ENCODE measurements at places on chromosomes 5 and 9.

DNA sequence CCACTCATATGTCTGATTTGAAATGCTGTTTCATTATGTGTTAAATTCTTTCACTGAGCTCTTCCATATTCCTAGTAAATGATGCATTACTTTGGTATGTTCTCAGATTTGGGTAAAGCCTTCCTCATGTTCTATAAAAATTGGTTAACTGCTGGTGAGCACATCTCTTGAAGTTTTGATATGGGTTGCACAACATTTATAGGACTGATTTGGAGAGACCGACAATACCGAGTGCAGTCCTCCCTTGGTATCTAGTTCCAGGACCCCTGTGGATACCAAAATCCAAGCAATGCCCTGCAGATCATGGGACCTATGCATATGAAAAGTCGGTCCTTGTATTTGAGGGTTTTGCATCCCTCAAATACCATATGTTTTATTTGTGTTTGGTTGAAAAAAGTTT, 37.8 kb downstream of the WDR36 start:
- DNase-seq = no peak

GRCh38 chr5:93307557-93307956, 273.5 kb downstream of the NR2F1-AS1 start:
- DNase-seq = no peak

GRCh38 chr9:69623276-69623675, 48.9 kb downstream of the APBA1 start:
- DNase-seq = no peak

DNA sequence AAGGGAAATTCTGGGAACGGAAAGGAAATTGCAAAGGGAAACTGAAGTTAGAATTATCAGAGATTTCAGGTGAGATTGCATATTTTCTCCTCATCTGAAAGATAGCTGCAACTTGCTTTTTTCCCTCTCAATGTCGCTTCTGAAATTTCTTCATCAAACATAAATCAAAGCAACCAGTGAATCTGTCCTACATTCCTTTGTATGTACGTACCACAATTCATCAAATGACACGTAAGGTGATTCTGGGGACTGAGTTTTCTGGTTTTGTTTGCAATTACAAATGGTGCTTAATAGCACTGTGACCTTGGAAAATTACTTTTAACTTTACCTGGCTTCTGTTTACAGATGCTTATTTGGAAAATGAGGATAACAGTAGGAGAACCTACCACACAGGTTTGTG, 21.9 kb upstream of the CNOT6 start:
- no peak for DNase-seq

GRCh38 chr5:143056339-143056704, 286.1 kb downstream of the ARHGAP26 start:
- DNase-seq = no peak

DNA sequence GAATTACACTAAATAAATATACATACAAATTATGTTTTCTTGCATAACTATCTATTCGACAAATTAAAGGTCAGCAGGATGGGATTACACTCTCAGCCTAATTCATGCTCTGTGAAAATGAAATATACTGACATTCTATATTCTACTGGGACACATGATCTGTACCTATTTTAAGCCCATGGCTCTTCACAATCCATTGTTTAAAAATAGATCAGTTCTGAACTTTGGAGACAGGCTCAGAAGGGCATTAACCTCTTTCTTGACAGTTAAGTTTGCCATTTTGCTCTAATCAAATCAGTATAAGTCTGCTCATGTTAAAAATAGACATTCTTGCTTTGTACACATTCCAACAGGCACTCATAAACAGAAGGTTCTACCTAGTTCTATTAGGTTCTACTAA, 361.2 kb downstream of the HCN1 start:
- DNase-seq = no peak

DNA sequence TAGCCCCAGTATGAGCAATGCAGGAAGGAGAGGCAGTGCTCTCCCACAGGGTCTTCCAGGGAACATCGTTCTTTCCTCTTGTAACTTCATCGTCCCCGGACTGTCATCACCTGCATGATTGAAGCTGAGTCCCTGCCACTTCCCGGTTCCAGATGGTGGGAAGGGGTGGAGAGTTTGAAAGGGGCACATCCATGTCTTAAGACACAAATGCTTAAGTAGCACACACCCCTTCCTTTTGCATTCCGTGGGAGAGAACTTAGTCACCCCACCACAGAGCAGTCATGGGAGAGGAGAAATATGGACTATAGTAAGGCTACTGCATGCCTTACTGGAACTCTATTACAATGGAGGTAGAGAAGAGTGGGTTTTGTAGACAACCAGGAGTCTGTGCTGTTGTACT, 165.3 kb upstream of the GAS1 start:
- no peak for DNase-seq

GRCh38 chr9:136192289-136193126, 12.4 kb downstream of the LHX3 start:
- no peak for DNase-seq

GRCh38 chr9:36770025-36770424, 197.3 kb downstream of the MELK start:
- DNase-seq = no peak

DNA sequence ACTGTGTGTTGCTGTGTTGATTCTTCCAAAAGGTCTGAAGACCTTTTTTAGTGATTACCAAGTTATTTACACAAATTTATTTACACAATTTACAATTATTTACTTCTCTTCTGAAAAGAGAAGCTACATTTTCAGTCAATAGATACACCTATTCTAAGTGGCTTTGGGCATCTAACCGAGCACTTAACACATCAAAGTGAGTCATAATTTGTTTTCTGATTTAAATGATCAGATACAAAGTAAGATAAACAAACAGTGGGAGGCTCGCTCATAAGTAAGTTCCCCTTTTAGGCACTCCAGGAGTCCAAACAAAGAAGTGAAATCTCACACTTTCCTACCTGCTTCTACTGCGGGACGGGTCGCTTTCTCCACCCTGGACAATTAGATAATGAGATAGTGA, 90.2 kb downstream of the APBA1 start:
- no peak for DNase-seq

DNA sequence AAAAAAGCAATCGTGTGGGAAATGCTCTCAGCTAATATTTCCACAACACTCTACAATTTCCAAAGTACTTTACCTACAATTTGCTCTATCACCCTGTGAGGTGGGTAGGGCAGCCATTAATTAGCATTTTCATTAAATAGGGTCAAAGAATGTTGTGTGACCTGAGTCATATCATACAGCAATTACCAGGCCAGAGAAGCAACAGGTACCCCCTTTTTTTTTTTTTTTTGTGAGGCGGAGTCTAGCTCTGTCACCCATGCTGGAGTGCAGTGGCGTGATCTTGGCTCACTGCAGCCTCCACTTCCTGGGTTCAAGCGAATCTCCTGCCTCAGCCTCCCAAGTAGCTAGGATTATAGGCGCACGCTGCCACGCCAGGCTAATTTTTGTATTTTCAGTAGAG, 108.8 kb upstream of the RETREG1 start:
- DNase-seq = no peak

DNA sequence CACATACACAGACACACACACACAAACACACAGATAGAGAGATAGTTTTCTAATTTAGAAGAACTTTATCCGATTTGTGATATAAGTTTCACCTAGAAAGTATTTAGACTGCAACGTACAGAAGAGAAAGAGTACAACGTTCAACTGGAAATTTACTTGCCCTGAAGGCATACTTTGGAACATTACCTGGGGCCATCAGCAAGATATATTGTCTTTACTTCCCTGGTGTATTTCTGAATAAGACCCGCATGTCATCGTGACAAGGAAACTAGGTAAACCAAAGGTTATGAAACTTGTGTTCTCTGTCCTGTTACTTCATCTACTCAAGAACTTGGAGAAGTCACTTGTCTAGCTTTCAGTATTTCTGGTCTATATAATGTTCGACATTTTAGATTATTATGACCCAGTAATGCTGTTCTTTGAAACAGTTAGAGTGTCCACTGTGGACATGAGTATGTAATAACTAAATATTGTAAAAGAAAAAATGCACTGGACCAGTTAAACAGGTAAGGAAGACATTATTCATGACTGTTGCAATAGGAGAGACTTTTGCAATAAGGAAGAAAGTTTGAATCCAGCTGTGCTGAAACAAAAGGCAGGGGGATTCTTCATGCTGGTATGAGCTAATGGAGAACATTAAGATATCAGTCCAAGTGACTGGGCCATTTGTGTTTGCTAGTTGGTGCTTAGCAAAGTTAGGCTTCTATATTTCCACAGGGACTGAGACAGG, 1791.1 kb downstream of the MAT2B start:
- DNase-seq = no peak

GRCh38 chr5:177392765-177393164, 7.7 kb downstream of the PFN3 start:
- no peak for DNase-seq

GRCh38 chr9:22097707-22098106, 88.6 kb upstream of the CDKN2B start:
- DNase-seq = no peak

DNA sequence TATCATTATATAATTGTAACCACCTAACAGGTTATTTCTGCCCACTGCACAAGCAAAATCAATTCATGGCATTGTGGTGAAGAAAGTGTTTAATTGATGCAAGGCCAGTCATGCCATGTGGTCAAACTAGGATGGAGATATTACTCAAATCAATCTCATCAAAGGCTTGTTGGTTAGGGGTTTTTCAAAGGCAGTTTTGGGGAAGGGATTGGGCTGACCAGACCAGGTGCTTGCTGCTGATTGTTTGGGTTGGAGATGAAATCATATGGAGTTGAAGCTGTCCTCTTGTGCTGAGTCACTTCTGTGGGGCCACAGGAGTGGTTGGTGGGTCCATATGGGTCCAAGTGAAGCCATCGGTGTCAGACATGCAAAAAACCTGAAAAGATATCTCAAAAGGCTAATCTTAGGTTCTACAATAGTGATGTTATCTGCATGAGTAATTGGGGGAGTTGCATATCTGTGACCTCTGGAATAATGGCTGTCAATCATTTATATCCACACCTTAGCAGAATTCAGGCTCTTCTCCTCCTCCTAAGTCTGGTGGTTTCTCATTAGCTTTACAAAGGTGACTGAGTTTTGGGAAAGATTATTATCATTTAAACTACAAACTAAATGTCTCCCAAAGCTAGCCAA, 44.9 kb downstream of the HMGCS1 start:
- DNase-seq = no peak

GRCh38 chr5:170296935-170297588, 515 bp downstream of the LCP2 start:
- no peak for DNase-seq

DNA sequence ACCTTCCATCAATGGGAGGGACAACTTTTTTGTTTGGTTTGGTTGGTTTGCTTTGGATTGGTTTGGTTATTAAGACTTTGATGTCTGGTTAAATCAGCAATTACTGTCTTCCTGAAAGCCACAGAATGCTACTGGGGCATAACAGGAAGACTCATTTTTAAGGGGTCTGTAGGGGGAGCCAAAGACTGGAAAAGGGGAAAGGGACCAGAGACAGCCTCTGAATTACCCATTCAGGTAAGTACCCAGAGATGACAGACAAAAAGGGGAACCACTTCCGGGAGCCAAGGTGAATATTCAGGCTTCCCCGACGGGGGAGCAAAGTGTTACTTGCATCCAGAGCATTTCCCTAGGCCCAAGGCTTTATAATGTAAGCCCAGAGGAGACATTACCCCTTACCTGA, 4.6 kb upstream of the FEM1C start:
- no peak for DNase-seq

DNA sequence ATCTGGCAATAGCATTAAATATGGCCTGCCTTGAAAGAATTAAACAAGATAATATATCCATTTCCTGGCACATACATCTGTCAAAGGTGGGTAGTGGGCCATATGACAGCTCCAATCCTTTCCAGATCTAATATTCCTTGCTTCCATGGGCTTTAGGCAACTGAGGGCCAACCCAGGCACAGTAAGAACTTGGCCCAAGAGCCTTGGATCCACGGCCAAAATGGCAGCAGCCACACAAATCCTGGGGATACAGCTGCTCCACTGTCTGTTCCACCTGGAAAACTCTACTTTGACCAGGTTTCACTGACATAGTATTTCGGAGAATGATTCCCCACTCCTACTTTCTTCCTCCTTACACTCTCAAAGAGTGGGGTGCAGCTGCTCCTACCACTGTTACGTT, 13.3 kb downstream of the HAVCR1 start:
- no peak for DNase-seq

DNA sequence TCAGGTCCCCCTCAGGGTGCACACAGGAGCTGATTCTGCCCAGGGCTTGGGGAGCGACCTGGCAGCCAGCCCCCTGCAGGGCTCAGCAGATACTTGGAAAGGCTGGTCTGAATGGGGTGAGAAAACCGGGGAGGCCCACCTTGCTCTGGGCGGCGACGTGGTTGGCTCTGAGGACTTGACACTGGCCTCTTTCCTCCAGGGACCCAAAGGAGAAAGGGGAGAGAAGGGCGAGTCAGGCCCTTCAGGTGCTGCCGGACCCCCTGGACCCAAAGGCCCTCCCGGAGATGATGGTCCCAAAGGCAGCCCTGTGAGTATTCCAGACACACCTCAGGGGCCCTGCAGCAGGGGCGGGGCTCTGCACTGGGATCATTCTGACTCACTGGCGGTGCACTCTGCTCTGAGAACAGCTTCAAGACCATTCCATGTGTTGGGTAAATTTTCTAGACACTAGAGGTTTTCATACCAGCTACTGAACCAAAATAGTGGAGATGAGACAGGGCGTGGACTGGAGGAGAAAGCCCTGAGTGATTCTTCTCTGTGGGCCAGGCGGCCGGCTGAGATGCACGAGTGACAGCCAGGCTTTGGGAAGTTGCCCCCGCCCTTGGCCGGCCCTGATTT, 65.9 kb upstream of the FCN2 start:
- no peak for DNase-seq

DNA sequence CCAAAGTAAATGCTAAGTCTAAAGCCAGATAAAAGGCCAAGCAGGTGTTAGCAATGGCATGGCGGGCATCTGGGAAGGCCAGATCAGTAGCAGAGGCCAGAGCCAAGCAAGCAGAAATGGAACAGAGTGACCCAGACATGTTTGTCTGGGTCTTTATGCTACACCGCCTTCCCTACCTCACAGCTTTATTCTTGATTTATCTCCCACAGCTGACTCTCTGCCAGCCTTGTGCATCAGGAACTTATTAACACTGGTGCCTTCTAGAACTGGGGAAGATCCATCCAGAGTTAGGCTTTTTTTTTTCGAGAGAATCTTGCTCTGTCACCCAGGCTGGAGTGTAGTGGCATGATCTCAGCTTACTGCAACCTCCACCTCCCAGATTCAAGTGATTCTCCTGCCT, 112.5 kb upstream of the SLC44A1 start:
- no peak for DNase-seq

Measured in NCI-H2107 (cell line).